ENCODE measurements at places on chromosomes 4 and X. TPM values are rescaled to one million over a fixed set of nuclear protein-coding genes. Genes with fewer than 3 reads are reported as not detected.

- DNase-seq, result no peak
Observed at GRCh38 chr4:189053621-189054020, 887.1 kb upstream of the FRG1 start.

- DNase-seq, result no peak
Observed at GRCh38 chr4:163384434-163384833, 40.7 kb downstream of the NPY5R start.

DNA sequence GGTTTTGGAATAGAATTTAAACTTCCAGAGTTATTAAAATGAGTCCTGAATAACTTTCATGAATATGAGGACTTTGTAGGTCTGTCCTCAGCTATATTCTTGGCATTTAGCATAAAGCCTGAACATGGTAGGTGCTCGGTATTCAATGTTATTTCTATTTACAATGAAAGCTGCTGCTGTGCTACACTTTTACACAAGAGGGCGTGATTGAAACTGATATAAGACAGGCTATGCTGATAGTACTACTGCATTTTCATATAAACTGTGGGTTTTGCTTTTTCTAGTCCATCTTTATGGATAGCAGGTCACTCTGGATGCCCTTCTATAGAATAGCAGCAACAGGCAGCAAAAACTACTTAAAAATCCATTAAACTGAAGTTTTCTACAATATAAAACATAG lies 12.3 kb upstream of the GNPDA2 start:
- no peak for DNase-seq

DNA sequence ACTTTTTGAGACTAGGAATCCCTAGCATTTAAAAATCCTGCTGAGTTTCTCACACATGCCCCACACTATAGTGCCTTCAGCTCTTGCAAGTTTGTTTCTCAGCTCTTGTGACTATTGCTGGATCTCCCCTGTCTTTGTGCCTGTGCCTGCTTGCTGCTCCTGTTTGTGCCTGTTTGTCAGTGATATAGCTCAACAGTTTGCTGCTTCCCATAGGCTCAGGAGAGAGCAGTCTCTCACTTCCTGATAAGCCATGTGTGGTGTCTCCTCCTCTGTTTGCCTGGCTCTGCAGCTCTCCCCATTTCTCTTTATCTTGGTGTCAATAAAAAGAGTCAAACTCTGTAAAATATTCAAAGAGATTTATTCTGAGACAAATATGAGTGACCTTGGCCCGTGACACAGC lies 259.8 kb upstream of the CLNK start:
- no peak for DNase-seq

DNA sequence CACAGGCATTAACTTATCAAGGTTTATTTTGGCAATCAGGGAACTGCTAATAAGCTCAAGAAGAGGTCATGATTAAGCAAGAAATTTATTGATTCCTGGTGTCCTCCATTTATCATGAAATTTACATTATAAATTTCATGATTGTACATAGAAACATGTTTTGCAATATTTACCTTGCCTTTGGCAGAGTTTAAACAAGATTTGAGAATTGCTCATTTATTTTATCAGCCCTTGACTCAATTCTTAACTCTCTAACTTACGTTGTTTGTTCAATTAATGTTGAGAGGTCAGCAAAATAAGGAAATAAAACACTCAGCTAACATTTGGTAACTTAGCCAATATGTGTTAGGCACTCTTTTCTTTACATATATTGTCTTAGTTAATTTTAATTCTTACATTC lies 286.6 kb downstream of the SLC7A11 start:
- DNase-seq, result no peak

- no peak for DNase-seq
Observed at GRCh38 chr4:176002007-176002613, 63.5 kb upstream of the WDR17 start.

DNA sequence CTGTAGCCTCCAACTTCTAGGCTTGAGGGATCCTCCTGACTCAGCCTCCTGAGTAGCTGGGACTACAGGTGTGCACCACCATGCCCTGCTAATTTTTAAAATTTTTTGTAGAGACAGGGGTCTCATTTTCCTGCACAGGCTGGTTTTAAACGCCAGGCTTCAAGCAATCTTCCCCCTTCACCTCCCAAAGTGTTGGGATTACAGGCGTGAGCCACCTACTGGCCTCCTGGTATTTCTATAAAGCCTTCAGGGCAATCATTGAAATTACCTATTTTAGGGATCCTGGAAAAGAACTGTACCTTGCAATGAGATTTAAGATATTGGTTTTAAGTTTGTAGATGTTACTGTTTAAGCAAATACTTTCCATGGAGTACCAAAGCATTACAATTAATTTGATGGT lies 13.5 kb upstream of the PLS3 start:
- DNase-seq, result no peak

GRCh38 chr4:158285429-158286216 lies 75.3 kb downstream of the TMEM144 start:
- DNase-seq, result no peak

- no peak for DNase-seq
Observed at GRCh38 chr4:123418351-123418931, 21.8 kb downstream of the SPRY1 start.

DNA sequence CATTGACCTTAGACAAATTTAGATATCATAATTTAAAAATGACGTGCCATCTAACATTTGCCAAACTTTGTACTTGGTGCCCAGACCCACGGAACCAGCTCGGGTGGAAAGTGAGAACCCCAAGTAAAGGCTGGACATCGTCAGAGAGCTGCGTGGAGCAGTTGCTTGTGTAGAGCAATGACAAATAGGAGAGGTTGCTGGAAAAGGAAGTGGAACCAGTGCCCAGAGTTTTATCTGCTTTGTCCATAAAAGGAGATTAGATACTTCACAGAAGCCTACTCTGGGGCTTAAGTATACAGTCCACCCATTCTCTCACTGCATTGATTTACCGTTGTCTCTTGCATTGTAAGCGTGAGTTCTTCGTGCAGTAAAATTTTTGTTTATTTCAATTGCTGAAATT lies 5.4 kb upstream of the TBC1D1 start:
- no peak for DNase-seq

GRCh38 chr4:83071116-83071515 lies 36.1 kb downstream of the COPS4 start:
- no peak for DNase-seq

- no peak for DNase-seq
Observed at GRCh38 chr4:126958482-126958881, 674.3 kb upstream of the INTU start.

DNA sequence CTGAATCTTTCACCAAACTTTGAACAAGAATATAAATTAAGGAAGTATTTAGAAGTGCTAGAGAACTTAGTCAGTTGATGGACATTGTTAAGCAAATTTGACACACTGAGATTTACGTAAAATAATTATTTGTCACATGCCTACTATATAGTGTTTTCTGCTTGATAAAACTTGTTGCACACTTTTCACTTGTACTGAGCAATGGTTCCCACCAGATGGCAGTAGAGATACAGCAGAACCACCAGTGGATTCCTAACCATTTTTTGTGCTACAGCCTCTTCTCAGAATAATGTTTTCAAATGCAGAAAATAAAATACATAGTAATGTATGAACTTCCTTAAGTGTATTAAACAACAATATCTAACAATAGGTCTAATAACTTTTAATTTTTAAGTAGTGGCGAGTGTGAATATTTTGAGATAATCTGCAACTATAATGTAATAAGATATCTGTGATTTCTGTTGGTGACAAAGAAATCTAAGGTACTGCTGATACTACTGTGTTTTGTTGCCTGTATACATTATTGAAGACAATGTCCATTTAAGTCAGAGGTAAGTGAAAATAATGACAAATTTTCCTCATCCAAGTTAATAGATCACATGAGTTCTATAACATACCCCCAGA lies 81.2 kb downstream of the APOOL start:
- no peak for DNase-seq

GRCh38 chr4:33696586-33696985 lies 2547.7 kb downstream of the ARAP2 start:
- DNase-seq, result no peak

GRCh38 chr4:101708293-101709039 lies 82.1 kb upstream of the BANK1 start:
- no peak for DNase-seq

GRCh38 chrX:21757960-21758359 lies at the start of gene SMPX:
Gene SMPX (minus strand): TSS chrX:21758116. CDS start chrX:21754290, 3,826 bp downstream.
- DNase-seq, result no peak

DNA sequence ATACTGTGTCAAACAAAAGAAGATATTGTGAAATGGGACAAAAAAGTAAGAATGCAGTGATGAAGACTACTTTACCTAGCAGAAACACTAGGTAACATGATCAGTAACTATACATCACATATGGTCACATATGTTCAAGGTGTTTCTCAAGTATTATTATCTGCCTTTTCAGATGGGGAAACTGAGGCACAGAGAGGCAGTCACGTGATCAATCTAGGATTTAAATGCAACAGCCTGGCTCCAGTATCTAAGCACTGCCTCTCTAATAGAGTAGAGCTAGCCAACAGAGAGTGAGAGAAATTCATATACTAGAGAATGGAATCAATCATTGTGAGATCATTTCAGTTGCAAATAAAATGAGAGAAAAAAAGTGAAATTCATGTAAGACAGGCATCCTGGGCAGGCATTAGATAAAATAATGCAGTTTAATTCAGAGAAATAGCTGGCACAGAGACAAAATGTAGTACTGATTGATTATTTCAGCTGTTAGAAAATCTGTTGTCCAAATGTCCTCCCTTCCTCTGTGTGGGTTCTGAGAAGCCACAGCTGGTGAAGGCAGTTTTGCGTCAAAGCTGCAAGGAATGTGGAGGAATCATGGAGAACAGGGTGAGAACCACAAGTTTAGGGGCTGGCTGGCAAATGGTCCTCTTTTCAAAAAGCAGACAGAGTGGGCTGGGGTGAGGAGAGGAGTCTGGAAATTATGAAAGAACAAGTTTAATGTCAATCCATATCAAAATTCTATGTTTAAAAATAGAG lies 26.0 kb downstream of the SMIM43 start:
- DNase-seq, result no peak

- DNase-seq, result no peak
Observed at GRCh38 chrX:132467989-132468388, 20.8 kb downstream of the MBNL3 start.

DNA sequence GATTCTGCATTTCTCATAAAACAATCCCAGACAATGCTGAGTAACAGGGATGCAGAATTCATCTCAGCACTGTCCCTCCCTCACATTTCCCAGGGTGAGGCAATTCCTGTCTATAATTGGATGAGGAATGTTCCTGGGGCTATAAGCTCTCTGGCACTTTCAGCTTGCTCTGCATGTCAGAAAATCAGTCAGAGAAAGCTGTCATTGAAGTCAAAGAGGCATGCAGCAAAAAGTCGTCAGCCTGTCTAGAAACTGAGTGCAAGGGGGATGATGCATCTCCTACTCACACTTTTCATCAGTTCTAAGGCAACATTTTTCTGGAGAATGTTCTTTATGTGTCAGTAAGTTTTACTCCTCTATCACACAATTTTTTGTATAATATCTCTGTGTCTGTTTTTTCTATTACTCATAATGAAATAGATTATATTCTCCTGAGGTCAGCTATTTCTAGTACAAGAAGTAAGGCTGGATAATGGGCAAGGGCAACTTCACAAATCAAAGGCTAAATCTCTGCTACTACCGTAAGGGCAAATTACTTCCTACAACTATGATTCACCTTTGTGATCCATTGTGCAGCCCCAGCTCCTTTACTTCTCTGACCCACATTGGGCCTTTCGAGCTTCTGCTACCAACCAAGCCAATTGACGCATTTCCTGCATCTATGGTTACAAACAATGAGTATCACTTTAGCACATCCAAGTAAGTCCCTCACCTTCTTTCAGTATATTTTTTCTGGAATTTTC lies 56.0 kb downstream of the TASL start:
- DNase-seq, result no peak

AWAT2 gene
- total RNA-seq, result not detected

C4orf17 gene
- total RNA-seq, result not detected

SLC16A2 gene
- total RNA-seq, result 16.1 TPM

KLF8 gene
- total RNA-seq, result 9.6 TPM

TET2 gene
- 50.2 TPM for total RNA-seq

PRPS2 gene
- total RNA-seq, result 47.5 TPM
